ENCODE measurements at places on chromosomes 5 and 9. TPM values are rescaled to one million over a fixed set of nuclear protein-coding genes. Genes with fewer than 3 reads are reported as not detected.

- H3K4me1 ChIP-seq: no peaks in the 10 kb centered on the region
- H3K4me3 ChIP-seq: no peak overlapping the region
- no peak for DNase-seq
- no peaks in the 10 kb centered on the region for H3K36me3 ChIP-seq
- peaks cover 28% of the 10 kb centered on the region for H3K27me3 ChIP-seq
Observed at GRCh38 chr5:60163762-60164161, 270.2 kb upstream of the PDE4D start.

GRCh38 chr9:38195737-38196161, 126.7 kb upstream of the SHB start:
- H3K27ac ChIP-seq: no peak overlapping the region
- no peaks in the 10 kb centered on the region for H3K27me3 ChIP-seq
- DNase-seq: no peak
- no peaks in the 10 kb centered on the region for H3K36me3 ChIP-seq

DNA sequence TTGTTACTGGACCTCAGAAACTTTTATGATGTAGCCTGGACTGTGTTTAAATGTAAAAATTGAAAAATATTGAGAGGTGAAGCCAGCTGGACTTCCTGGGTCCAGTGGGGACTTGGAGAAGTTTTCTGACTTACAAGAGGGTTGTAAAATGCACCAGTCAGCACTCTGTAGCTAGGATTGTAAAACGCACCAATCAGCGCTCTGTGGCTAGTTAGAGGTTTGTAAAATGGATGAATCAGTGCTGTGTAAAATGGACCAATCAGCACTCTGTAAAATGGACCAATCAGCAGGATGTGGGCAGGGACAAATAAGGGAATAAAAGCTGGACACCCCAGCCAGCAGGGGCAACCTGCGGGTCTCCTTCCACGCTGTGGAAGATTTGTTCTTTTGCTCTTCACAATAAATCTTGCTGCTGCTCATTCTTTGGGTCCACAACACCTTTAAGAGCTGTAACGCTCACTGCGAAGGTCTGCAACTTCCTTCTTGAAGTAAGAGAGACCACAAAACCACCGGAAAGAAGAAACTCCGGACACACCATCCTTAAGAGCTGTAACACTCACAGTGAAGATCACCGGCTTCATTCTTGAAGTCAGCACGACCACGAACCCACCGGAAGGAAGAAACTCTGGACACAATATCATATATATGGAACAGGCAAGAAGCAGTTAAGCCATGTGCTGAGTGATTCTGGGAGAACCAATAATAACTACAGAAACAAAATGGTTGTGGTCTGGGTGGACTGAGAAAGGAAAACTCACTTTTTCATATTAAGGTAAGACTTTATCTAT, 201.3 kb downstream of the GABRG2 start:
- no peak overlapping the region for H3K27ac ChIP-seq
- no peaks in the 10 kb centered on the region for H3K36me3 ChIP-seq
- H3K4me1 ChIP-seq: no peaks in the 10 kb centered on the region
- H3K27me3 ChIP-seq: no peaks in the 10 kb centered on the region
- DNase-seq: no peak

- no peaks in the 10 kb centered on the region for H3K27me3 ChIP-seq
- no peak overlapping the region for H3K27ac ChIP-seq
- H3K4me3 ChIP-seq: no peak overlapping the region
- no peaks in the 10 kb centered on the region for H3K36me3 ChIP-seq
- peaks cover 25% of the 10 kb centered on the region for H3K4me1 ChIP-seq
- peak; percentile 81 for DNase-seq
Observed at GRCh38 chr9:34437006-34437925, 21.1 kb downstream of the FAM219A start.

- peaks cover 23% of the 10 kb centered on the region for H3K36me3 ChIP-seq
- peak overlapping the region; percentile 96 for H3K4me3 ChIP-seq
- DNase-seq: peak; percentile 54
- H3K27ac ChIP-seq: peak overlapping the region; percentile 86
- H3K27me3 ChIP-seq: no peaks in the 10 kb centered on the region
Observed at GRCh38 chr5:177472460-177473442, 683 bp downstream of the DBN1 start.

- no peak overlapping the region for H3K27ac ChIP-seq
- H3K4me3 ChIP-seq: no peak overlapping the region
- DNase-seq: no peak
- H3K36me3 ChIP-seq: no peaks in the 10 kb centered on the region
- H3K27me3 ChIP-seq: no peaks in the 10 kb centered on the region
Observed at GRCh38 chr9:123742009-123742767, 187.7 kb downstream of the DENND1A start.

GRCh38 chr5:81639556-81639955, 111.3 kb downstream of the SSBP2 start:
- H3K36me3 ChIP-seq: no peaks in the 10 kb centered on the region
- no peak for DNase-seq
- no peak overlapping the region for H3K27ac ChIP-seq
- no peaks in the 10 kb centered on the region for H3K27me3 ChIP-seq

- no peaks in the 10 kb centered on the region for H3K27me3 ChIP-seq
- H3K27ac ChIP-seq: no peak overlapping the region
- H3K4me1 ChIP-seq: no peaks in the 10 kb centered on the region
Observed at GRCh38 chr9:133518200-133518599, 6.6 kb downstream of the MYMK start.

DNA sequence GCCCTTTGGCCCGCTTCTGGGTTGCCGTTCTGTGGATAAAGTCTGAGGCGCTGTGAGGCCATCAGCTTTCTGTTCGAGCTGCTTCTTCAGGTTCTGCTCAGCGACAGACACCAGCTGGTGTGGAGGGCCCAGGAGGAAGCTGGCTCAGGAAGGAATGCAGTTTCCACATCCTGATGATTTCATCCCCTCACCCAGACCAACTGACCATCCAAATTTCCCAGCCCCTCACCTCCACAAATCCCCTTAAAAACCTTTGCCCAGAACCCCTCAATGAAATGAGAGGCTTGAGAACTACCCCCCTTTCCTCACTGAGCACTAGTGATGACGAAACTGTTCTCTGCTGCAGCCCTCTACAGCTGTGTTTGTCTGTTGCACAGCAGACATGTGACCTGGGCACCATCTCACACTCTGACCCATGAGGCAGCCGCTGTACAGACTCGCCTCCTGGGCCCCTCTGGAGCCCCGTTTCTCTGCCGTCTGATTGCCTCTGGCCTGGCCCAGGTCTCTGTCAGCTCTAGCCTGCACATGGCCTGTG, 45.4 kb downstream of the SPATA31C2 start:
- H3K27ac ChIP-seq: peak overlapping the region; percentile 11
- no peaks in the 10 kb centered on the region for H3K27me3 ChIP-seq
- H3K4me3 ChIP-seq: no peak overlapping the region
- H3K4me1 ChIP-seq: peaks cover 27% of the 10 kb centered on the region
- DNase-seq: no peak

- no peak overlapping the region for H3K4me3 ChIP-seq
- H3K36me3 ChIP-seq: peaks cover 68% of the 10 kb centered on the region
- DNase-seq: no peak
- H3K27me3 ChIP-seq: no peaks in the 10 kb centered on the region
- H3K4me1 ChIP-seq: no peaks in the 10 kb centered on the region
Observed at GRCh38 chr9:120394058-120394669, 185.8 kb downstream of the CDK5RAP2 start.

DNA sequence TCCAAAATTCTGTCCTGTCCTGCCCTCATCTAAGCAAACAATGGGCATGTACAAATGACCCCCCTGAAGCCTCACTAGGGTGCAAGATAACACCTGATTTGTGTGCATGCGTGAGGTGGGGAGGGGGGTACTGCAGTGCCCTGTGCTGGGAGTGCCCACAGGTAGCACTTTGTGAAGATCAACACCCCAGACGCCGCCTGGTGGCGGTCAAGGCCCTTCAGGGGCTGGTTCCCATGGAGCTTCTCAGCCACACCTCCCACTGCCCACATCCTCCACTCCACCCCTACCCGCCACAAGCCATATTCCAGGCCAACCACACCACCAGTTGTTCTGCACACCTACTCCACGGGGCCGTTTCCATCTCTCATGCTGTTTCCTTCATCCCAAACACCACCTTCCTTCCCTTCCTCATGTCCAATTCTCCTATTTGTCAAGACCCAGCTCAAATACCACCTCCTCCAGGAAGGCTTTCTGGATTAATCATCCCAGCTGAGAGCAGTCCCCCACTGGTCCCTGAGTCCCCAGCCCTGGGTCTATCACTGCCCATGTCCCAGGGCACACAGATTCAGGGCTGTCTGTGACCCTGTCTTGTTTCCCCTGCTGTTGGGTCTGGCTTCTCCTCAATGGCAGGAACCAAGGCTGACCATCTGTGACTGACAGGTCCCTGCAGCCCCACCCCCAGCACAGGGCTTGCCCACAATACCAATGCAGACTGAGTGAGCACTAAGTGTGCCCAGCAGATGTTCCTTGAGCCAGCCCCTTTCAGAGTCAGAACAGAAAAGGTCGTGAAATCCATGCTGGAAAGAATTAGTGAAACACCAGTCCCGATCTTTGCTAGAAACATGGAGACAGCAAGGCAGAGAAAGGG, 178.4 kb downstream of the PAX5 start:
- no peaks in the 10 kb centered on the region for H3K4me1 ChIP-seq
- no peak overlapping the region for H3K4me3 ChIP-seq
- H3K27me3 ChIP-seq: no peaks in the 10 kb centered on the region
- H3K27ac ChIP-seq: no peak overlapping the region
- DNase-seq: no peak
- H3K36me3 ChIP-seq: no peaks in the 10 kb centered on the region

GRCh38 chr9:16417749-16418148, 452.7 kb downstream of the BNC2 start:
- DNase-seq: no peak
- H3K27ac ChIP-seq: no peak overlapping the region
- H3K4me3 ChIP-seq: no peak overlapping the region
- peaks cover 16% of the 10 kb centered on the region for H3K4me1 ChIP-seq
- H3K36me3 ChIP-seq: no peaks in the 10 kb centered on the region

DNA sequence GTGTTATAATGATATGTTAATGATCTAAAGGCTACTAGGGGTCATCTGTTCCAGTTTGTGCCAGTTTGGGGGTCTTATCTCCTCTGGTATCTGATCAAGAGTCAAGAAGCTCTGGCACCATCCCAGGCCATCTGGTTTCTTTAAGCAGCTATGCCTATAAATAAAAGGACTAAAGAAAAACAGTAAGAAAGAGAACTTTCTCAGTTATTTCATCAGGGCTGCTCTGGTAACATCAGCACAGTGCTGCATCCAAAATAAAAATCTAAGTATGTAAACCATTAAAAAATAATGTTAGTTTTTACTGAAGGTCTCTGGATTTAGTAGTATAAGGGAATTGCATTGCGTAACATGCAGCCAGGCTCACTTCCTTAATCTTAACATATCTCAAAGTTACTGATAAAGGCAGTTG, 185.0 kb downstream of the NR2F1-AS1 start:
- no peaks in the 10 kb centered on the region for H3K4me1 ChIP-seq
- no peak for DNase-seq
- H3K27me3 ChIP-seq: no peaks in the 10 kb centered on the region
- H3K36me3 ChIP-seq: no peaks in the 10 kb centered on the region
- H3K27ac ChIP-seq: no peak overlapping the region

- H3K36me3 ChIP-seq: no peaks in the 10 kb centered on the region
- no peak overlapping the region for H3K4me3 ChIP-seq
- H3K4me1 ChIP-seq: peaks cover 8% of the 10 kb centered on the region
- H3K27ac ChIP-seq: no peak overlapping the region
Observed at GRCh38 chr9:124016175-124017050, 4.8 kb downstream of the LHX2 start.

- no peak for DNase-seq
- H3K4me3 ChIP-seq: no peak overlapping the region
- peak overlapping the region; percentile 44 for H3K27ac ChIP-seq
- H3K27me3 ChIP-seq: no peaks in the 10 kb centered on the region
Observed at GRCh38 chr5:91175708-91176107, 207.4 kb downstream of the ARRDC3 start.

The AQP7 gene
- not detected for total RNA-seq

The GLT6D1 gene
- total RNA-seq: not detected

The LHFPL2 gene
- 6.2 TPM for total RNA-seq

The FOXE1 gene
- total RNA-seq: not detected

The HARS2 gene
- total RNA-seq: 33.7 TPM

The DND1 gene
- 3.0 TPM for total RNA-seq

The AGXT2 gene
- total RNA-seq: not detected

The PHYHD1 gene
- total RNA-seq: 8.0 TPM

The CCDC180 gene
- 0.66 TPM for total RNA-seq

The TMEFF1 gene
- total RNA-seq: 19.1 TPM
